NCI-H1092 treated with DMSO at 0.1 percent for 48 hours (cell line): ENCODE measurements at places on chromosomes 7 and 10.

DNA sequence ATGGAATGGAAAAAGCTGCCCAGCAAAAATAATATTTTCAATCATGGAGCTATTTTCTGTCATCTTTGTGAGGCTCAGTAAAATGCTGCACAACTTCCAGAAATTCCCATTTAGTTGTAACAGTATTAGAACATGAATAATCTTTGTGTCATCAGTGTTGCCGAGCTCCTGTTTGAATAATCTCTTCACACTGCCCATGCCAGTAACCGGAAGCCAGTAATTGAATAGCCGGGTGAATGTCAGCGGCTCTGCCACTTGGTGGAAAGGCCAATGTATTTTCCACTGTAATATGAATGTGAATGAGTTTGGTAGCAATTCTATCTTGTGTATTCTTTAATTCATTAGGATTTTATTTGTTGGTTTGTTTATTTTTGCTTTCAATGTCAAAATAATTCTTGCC is 172.5 kb upstream of the INSYN2A start:
- peak; percentile 4 for DNase-seq

DNA sequence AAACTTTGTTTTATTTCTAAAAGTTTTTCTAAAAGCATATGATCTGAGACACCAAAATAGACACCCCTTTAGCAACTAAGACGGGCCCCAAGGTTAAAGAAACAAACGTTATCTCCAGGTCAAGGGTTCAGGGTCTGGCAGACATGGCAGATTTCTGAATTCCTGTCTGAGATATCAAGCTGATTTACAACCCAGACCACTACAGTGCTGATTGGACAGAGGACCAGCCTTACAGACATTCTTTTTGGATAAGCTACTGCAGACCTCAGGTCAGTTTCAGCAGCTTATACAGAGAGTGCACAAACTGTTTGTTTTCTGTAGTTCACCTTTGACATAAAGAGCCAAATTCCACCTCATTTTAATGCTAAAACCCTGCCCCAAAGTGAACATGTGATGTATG is 34.8 kb downstream of the SVOPL start:
- no peak for DNase-seq

DNA sequence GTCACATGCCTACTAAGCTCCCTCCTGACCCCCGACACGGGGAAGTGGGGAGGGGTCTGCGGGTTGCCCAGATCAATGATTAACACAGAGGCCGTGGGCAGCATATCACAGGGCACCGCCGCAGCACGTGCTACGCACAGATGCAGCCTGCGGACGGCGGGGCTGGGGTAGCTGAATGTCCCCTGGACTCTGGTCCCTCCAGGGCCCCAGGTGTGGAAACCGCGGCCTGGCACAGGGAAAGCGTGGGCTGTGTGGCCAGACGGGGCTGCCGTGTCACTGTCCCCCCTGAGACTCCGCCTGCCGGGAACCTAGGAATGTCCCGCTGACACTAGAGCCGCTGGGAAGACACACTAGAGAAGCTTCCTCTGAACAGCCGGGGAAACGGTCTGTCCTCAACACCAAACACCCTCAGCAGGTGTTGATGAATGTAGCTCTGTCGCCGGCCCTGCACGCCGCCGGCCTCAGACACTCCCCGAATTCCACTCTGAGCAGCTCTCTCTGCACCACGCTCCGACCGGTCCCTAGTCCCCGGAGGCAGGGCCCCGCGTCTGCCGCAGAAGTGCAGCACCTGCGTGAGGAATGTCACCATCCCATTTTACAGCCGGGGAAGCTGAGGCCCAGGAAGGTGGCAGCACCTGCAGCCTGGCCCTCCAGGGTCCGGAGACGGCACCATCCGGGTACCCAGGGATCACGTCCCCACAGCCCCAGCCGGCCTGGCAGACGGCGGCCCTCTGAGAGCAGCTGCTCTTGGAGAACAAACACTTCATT is 33.4 kb upstream of the PDGFA start:
- DNase-seq: no peak

GRCh38 chr7:31398815-31399214 is 58.3 kb upstream of the NEUROD6 start:
- no peak for DNase-seq

DNA sequence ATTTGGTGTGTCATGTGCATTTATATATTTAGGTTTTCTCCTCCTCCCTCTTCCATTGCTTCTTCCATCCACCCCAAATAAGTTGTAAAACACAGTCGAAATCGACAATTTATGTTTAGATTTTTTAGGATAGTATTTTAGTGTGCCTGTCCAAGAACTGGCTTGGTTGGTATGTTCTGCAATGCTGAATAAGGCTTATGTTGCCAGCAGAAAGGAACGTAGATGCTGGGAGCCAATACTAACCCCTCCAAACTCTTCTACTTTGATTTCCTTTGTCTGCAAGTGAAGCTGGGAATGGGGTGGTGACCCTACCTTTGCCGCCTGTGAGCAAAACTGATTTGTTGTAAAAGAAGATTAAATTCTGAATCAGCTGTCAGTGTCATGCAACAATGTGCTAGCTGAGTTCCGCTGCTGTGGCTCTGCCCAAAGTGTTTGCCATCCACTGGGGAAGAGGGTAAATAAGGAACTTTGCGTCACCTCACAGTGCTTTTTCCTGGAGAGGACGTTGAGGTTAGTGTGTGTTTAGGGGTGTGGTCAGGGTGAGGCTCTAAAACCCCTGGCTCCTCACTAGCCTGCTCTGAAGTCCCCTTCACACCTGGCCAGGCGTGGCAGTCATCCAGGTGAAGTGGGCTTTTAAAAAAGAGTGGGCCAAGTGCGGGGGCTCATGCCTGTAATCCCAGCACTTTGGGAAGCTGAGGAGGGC is 44.4 kb downstream of the TACC2 start:
- no peak for DNase-seq

DNA sequence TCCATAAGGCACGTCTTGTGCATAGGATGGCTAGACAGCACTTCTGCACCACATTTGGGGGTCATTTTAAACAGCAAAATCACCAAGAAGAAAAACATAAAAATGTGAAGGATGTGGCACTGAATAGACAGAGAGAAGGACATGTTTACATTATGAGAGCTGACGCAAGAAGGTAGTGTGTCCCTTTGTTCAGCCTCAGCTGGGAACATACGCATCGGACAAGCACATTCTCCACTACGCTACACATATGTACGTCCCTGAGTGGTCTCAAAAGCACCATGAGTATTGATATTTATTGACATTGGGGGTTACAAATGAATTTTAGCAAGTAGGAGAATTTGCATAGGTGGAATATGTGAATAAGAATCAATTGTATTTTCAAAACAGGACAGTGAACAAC is 20.2 kb downstream of the DDC start:
- peak; percentile 54 for DNase-seq

- DNase-seq: peak; percentile 64
Measured at GRCh38 chr7:65722361-65722792, 150.5 kb upstream of the VKORC1L1 start.

DNA sequence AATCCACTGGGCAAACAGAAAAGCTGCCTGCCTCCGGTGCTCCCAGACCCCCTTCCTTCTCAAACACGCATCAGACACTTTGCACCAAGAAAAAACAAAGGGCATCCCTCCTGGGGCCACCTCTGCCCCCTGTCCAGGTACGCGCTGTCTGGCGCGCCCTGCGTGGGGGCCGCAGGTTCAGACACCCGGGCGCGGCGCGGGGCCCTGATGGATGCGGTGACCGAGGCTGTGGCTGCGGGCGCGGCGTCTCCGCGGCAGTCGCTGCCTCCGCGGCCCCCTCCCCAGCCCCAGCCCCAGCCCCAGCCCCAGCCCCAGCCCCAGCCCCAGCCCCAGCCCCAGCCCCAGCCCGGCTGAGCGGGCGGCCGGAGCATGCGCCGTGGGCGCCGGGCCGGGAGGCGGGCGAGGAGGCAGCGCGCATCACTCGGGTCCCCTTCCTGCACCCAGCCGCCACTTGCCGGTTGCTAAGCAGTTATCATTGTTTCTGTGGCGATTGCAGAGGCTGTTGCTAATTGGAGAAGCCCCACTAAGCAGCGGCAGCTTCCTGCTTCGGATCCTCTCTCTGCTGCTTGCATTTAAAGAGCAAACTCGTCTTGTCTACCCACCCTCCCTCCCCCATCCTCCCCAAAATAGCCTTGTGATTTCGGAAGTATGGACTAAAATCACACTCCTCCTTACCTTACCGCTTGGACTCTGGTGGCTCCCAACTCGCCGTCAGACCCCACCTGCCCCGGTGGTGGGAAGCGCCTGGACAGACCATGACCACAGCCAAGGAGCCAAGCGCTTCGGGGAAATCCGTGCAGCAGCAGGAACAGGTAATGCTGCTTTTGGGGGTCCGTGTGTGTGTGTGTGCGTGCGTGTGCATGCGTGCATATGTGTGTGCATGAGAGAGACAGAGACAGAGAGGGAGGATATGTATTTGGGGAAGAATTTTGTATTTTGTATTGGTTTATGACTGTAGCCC is 252.8 kb downstream of the DPP6 start:
- DNase-seq: peak; percentile 72

GRCh38 chr10:84683550-84683949 is 355.2 kb downstream of the CCSER2 start:
- no peak for DNase-seq

DNA sequence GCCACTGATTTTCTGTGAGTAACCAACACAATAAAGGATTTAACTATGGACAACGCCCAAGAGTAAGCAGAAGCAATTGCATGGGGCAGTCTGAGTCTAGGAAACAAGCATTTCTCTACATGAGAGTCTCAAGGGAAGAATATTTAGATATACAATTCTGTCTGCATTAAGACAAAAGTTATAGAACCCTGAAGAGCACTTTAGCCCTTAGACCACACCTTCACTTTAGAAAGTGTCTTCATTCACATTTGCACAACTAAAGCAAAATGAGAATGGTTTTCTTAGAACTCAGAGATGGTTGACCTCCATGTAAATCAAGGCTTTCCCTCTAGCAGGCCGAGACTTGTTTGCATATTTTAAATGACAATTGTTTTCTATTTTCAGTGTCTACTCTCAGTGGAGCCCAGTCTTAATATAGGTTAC is 25.5 kb upstream of the TRIM24 start:
- no peak for DNase-seq

GRCh38 chr7:7895754-7896153 is 72.8 kb upstream of the GLCCI1 start:
- DNase-seq: peak; percentile 66

DNA sequence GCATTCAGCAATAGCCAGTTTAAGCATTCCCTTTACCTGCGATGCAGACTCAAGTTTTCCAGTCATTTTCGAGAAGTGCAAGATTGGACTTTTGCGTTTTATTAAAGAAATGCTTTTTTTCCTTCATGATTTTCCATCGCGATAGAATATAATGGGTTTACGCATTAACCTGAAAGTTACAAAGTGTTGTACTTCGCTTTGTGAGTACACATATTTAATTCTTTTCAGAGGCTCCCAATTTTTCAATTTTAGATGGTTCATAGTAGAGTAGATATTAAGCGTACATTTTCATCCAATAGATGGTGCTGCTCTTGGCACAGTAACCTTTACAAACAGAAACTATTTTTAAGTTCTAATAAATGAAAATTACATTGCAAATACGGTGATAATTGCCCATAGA is 1.3 kb downstream of the PTPRZ1 start:
- no peak for DNase-seq

GRCh38 chr7:74351836-74352235 is 62.6 kb downstream of the CLIP2 start:
- DNase-seq: no peak

DNA sequence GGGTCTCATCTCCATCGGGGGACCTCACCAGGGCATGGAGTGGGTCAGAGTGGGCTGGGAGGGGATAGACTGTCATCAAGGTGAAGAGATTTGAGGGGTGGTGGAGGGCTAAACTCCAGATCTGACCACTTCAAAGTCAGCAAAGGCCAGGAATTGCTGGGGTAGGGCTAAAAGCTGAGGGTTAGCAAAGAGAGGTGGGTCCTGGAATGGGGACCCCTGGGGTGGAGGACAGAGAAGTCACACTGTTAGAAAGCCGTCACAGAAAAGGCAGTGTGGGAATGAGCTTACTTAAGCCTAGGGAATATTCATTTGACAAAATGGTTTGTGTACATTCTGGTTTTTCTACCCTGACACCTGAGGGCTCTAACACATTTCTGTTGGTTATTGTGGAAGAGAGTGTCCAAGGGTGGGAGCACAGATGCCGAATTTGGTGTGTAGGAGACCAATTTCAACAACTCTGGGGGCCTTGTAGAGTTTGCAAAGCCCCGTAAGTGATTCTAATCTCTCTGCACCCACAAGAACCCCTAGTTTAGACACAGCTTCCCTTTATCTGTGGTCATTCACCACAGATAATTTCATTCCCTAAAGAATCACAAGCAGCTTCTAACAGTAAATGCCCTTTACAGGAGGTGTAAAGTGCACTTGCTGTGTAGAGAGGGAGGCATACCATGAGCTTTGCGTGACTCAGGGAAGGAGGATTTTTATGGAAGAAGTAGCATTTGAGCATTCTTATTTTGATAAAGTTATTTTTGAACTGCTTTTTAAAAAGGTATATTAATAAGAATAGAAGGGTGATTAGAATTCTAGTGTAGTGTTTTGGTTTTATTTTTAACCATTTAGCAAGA is 6.4 kb downstream of the FBH1 start:
- no peak for DNase-seq

DNA sequence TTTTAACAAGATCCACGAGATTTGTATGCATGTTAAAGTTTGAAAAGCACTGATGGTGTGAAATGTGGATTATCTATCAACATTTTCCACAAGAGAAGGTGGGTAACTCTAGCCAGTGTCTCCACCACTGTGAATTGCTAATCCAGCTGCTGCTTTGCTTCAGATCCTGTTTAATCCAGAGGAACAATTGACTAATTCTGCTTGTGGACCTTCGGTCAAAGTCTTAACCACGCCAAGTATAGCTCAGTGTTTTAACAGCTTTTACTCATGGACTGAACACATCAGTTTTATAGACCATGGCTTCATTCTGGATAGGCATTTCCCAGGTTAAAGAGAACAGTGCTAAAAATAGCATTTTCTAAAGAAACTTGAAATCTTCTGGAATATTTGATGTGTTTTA is 23.5 kb downstream of the ADK start:
- no peak for DNase-seq

- DNase-seq: no peak
Measured at GRCh38 chr10:132502544-132503300, 34.9 kb upstream of the INPP5A start.

GRCh38 chr7:150854066-150855000 is 2.0 kb downstream of the AOC1 start:
- no peak for DNase-seq

GRCh38 chr10:1217237-1217587 is 161.0 kb downstream of the WDR37 start:
- DNase-seq: no peak

DNA sequence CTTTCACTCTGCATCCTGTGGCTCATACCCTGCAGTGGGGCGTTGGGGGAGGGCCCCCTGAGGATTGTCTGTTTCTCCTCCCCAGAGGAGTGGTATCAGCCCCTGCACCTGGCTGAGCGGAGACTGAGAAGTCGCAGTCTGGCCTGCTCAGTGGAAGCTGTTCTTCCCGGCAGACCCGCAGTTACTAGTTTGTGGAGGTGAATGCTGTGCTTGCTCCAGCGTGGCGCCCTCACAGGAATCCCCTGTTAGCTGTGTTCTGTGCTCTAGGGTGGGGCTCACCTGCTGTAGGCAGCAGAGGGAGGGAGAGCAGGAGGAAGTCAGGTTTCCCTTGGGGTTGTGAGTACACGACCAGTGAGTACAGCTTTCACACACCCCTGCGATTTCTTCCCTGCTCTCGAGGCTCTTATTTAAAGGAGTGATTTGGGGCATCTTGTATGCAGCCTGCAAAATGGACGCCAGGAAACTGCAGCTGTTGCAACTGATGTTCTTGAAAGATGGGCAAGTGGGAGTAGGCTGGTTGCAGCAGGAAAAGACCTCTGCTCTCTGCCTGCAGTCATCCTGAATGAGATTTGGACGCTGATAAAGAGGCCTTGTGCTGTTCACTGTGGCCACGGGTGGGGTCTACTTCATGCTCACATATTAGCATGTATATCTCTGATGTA is 66.4 kb downstream of the HK1 start:
- DNase-seq: no peak

GRCh38 chr10:30055226-30055662 is 4.1 kb downstream of the JCAD start:
- DNase-seq: no peak
